Mesothelial cell of epicardium (in vitro differentiated cells): ENCODE measurements at places on chromosomes 3 and 15. TPM values are rescaled to one million over a fixed set of nuclear protein-coding genes. Genes with fewer than 3 reads are reported as not detected.

Gene POPDC2
- 3.4 to 3.5 TPM (median 3.5 TPM) in 3 replicates for total RNA-seq

- DNase-seq = no peak
- no peak overlapping the region for H3K4me3 ChIP-seq
- H3K4me1 ChIP-seq = peaks cover 19% of the 10 kb centered on the region
- H3K27me3 ChIP-seq = peaks cover 43% of the 10 kb centered on the region
- no peaks in the 10 kb centered on the region for H3K36me3 ChIP-seq
- H3K27ac ChIP-seq = no peak overlapping the region
These were observed 3.3 kb upstream of the TAMM41 start for GRCh38 chr3:11850003-11850402.

DNA sequence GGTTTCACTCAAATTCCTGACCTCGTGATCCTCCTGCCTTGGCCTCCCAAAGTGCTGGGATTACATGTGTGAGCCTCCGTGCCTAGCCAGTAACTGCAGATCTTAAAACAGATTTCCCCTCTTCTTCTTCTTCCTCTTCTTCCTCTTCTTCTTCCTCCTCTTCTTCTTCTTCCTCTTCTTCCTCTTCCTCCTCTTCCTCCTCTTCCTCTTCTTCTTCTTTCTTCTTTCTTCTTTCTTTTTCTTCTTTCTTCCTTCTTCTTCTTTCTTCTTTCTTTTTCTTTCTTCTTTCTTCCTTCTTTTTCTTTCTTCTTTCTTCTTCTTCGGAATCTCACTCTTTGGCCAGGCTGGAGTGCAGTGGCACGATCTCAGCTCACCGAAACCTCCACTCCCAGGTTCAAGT lies 7.8 kb downstream of the USP3 start:
- H3K27ac ChIP-seq = no peak overlapping the region
- peaks cover 56% of the 10 kb centered on the region for H3K4me1 ChIP-seq
- H3K36me3 ChIP-seq = no peaks in the 10 kb centered on the region
- H3K27me3 ChIP-seq = no peaks in the 10 kb centered on the region

Gene CFAP161
- not detected in 3 replicates for total RNA-seq

GRCh38 chr15:85280203-85280602 lies 100.2 kb upstream of the AKAP13 start:
- DNase-seq = no peak
- H3K4me1 ChIP-seq = no peaks in the 10 kb centered on the region
- H3K36me3 ChIP-seq = no peaks in the 10 kb centered on the region
- H3K4me3 ChIP-seq = no peak overlapping the region
- peaks cover 2% of the 10 kb centered on the region for H3K27me3 ChIP-seq
- H3K27ac ChIP-seq = no peak overlapping the region

DNA sequence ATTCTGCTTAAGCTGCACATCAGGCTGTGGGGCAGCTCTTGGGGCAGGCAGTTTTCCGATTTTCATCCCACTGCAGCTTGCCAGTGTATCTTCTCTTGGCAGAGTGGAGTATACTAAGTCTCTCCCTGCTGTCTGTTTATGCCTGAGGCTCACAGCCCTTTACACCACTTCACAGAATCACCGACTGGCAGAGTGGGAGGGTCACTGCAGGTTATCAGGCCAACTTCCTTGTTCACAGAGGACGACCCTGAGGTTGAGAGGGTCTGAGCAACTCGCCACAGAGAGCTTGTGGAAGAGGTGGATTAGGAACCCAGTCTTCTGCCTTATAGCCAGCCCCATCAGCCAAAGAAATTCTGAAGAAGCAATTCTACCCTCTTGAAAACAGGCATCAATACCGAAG lies 30.9 kb downstream of the KIF9 start:
- no peaks in the 10 kb centered on the region for H3K36me3 ChIP-seq
- no peaks in the 10 kb centered on the region for H3K27me3 ChIP-seq
- no peak for DNase-seq

DNA sequence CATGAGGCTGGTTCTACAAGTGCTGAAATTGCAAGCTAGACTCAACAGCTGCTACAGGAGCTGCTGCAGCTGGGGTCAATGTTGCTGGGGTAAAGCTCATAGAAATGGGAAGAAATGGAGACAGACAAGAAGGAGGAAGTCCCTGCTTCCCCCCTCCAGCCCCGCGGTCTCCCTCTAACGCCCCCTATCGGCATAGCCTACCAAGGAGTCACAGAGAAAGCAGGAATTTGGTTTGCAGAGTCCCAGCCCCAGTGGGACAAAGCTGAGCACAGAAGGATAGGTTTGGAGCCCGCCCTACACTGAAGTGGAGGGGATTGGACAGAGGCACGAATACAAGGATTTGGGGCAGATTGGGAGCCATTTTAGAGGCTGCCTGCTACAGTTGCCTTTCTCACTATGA lies 176.9 kb upstream of the ANKRD28 start:
- no peak for DNase-seq
- no peaks in the 10 kb centered on the region for H3K36me3 ChIP-seq
- no peak overlapping the region for H3K4me3 ChIP-seq
- H3K4me1 ChIP-seq = peaks cover 6% of the 10 kb centered on the region

Gene NTRK3
- 1.8 to 2.1 TPM (median 1.8 TPM) in 3 replicates for total RNA-seq
